ENCODE measurements at places on chromosomes 3 and 15. TPM values are rescaled to one million over a fixed set of nuclear protein-coding genes. Genes with fewer than 3 reads are reported as not detected.

DNA sequence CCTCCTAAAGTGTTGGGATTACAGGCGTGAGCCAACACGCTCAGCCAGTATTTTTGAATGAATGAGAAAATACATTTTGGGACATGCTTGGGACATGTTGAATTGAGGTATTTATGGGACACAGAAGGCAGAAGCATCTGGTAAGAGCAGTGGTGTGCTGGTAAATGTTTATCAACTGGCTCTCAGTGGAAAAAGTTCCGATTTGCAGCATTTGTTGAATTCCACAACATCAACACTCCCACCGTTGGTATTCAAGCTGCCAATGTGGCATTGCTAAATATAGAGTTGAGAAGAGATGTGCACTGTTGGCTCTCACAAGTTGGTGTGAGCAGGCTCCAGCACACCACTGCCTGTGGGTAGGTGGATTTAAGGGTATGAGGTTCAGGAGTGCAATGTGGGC lies 35.8 kb upstream of the LRRFIP2 start:
- DNase-seq = no peak

Gene RHCG
- 0.31 TPM for total RNA-seq

- DNase-seq = no peak
These were observed 79.5 kb upstream of the KCNMB2 start for GRCh38 chr3:178456621-178457285.

- DNase-seq = no peak
These were observed 9.0 kb downstream of the TMEM43 start for GRCh38 chr3:14133876-14134275.

Gene LRRC34
- total RNA-seq = 6.0 TPM

DNA sequence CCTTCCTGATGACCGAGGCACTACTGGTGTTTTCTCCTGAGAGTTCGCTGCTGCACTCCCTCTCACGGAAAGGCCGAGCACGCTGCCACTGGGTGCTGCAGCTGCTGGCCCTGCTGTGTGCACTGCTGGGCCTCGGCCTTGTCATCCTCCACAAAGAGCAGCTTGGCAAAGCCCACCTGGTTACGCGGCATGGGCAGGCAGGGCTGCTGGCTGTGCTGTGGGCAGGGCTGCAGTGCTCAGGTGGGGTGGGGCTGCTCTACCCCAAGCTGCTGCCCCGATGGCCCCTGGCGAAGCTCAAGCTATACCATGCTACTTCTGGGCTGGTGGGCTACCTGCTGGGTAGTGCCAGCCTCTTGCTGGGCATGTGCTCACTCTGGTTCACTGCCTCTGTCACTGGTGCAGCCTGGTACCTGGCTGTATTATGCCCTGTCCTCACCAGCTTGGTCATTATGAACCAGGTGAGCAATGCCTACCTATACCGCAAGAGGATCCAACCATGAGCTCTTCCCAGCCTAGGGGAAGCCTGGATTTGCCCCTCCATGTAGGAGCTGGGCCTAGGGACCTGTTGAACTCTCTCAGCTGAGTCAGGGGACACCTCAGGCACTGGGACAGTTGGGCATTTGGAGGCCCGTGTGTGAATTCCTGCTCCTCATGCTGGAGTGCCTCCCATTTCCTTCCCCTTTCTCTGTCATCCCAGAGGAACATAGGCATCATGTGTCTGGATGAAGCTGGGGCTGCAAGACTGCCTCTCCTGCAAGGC lies 2.8 kb downstream of the CYB561D2 start:
- DNase-seq = no peak

DNA sequence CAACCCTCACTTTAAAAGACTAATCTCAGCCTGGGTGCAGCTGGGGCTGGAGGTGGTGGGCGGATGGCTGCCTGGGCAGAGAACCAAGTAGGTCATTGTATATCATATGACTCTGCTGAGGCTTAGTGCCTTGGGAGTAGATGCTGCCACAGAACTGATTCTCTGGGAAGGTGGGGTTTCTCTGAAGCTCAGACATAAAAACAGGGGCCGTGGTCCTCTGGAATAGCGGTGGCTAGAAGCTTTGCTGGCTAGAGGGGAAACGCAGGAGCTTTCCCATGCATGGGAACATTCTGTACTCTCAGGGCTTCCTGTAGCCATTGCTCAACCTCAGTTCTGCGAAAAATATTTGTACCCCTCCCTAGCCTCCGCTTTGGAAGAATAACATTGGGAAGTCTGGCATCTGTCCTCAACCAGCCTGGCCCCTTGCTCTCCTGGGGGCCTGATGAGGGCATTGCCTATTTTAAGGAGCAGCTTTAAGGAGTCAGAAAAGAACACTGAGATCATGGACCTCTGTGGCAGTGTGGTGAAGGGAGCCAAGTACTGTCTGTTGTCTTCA lies 14.7 kb downstream of the TIMP4 start:
- DNase-seq = no peak

DNA sequence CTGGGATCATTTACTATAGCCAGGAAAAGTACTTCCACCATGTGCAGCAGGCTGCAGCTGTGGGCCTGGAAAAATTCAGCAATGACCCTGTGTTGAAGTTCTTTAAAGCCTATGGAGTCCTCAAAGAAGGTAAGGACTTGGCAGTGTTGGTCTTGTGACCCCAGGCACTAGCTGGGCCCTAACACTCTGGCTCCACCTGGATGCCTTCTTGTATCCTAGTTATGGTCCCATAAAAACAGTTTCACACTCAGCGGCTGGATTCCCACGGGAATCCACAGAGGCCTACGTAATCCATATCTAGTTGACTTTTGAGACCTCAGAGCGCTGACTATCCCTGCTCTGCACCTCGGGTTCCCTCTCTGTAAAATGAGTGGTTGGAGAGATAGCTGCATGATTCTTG lies 1.6 kb downstream of the TTC21A start:
- DNase-seq = no peak

GRCh38 chr3:67558426-67558825 lies 96.0 kb downstream of the SUCLG2 start:
- no peak for DNase-seq

GRCh38 chr3:9398700-9399336 lies 1.4 kb downstream of the SETD5 start:
- no peak for DNase-seq

All from WTC11 (cell line).